ENCODE measurements at places on chromosomes 5 and 9. TPM values are rescaled to one million over a fixed set of nuclear protein-coding genes. Genes with fewer than 3 reads are reported as not detected.

EQTN gene
- polyA plus RNA-seq: not detected

KIF12 gene
- polyA plus RNA-seq: 0.11 TPM

FGF1 gene
- polyA plus RNA-seq: 8.5 TPM

GRCh38 chr5:115657125-115657880 is 31.5 kb upstream of the TMED7 start:
- no peaks in the 10 kb centered on the region for H3K4me1 ChIP-seq
- DNase-seq: no peak
- H3K27ac ChIP-seq: no peak overlapping the region
- H3K4me3 ChIP-seq: no peak overlapping the region
- no peaks in the 10 kb centered on the region for H3K36me3 ChIP-seq

GRCh38 chr9:127905004-127905728 is 5.8 kb upstream of the ST6GALNAC6 start:
- no peak for DNase-seq
- no peak overlapping the region for H3K4me3 ChIP-seq
- H3K4me1 ChIP-seq: peaks cover 17% of the 10 kb centered on the region
- H3K27me3 ChIP-seq: no peaks in the 10 kb centered on the region
- H3K36me3 ChIP-seq: peaks cover 11% of the 10 kb centered on the region

DNA sequence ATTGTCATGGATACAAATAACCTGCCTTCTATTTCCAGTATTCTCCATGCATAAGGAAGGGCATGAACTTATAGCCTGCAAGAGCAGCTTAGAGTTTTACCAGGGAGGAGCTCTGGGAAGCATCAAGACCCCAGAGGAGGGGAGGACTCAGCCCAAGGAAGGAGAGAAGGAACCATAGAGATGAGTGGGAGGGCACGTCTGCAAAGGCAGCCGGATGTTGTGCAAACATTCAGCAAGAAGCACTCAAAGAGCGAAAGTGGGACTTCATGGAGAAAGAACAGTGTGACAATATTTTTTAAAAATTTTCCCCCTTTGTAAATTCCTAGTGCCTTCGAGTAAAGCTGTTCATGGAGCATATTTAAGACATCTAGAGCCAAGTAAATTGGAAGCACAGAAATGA is 270.1 kb upstream of the PTGER4 start:
- no peak for DNase-seq
- peaks cover 4% of the 10 kb centered on the region for H3K4me1 ChIP-seq
- no peak overlapping the region for H3K27ac ChIP-seq
- no peaks in the 10 kb centered on the region for H3K36me3 ChIP-seq
- no peak overlapping the region for H3K4me3 ChIP-seq
- H3K27me3 ChIP-seq: no peaks in the 10 kb centered on the region

DNA sequence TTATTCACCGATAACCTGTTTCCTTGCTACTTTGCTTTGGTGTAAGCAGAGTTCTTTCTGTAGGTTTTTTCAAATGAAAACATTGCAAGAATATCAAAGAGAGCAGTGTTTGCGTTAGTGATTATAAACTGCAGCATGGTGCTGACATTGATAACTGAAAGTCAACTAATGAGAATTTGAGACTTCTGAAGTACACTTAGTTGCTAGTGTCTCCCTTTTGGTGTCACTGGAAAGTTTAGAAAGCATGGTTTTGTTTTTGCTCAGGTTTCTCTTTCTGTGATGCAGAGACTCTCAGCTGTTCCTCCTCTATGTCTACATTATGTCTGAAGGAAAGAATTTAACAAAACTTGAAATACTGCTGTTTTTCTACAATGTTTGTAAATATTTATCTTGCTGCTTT is 80.2 kb upstream of the ZNF169 start:
- no peak overlapping the region for H3K27ac ChIP-seq
- H3K27me3 ChIP-seq: no peaks in the 10 kb centered on the region
- no peak overlapping the region for H3K4me3 ChIP-seq
- peaks cover 26% of the 10 kb centered on the region for H3K36me3 ChIP-seq
- H3K4me1 ChIP-seq: peaks cover 10% of the 10 kb centered on the region
- DNase-seq: no peak

DNA sequence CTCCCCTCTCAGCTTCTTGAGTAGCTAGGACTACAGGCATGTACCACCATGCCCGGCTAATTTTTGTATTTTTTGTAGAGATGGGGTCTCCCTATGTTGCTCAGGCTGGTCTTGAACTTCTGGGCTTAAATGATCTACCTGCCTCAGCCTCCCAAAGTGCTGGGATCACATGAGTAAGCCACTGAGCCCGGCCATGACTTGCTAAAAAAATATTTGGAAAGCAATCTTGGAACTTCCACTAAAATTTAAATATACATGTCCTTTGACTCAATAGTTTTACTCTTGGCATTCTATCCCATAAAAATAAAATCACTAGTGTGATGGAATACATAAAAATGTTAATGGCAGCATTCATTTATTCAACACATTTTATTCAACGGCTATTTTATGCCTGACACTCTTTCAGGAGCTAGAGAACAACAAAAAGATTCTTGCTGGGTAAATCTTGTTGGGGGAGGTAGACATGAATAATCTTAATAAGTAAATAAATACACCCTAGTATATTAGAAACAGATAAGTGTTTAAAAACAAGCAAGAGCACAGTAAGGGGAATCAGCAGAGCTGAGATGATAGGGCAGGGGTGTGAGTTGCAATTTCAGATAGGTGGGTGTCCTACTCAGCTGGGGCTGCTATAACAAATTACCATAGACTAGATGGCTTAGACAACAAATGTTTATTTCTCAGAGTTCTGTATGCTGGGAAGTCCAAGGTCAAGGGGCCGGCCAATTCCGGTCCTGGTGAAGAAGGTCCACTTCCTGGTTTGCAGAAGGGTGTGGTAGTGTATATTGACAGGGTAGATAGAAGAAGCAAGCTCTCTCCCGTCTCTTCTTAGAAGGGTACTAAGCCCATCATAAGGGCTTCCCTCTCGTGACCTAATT is 50.7 kb downstream of the KCNV2 start:
- H3K27ac ChIP-seq: peak overlapping the region; percentile 25
- H3K27me3 ChIP-seq: no peaks in the 10 kb centered on the region
- H3K4me3 ChIP-seq: no peak overlapping the region
- peaks cover 15% of the 10 kb centered on the region for H3K36me3 ChIP-seq

- H3K27me3 ChIP-seq: no peaks in the 10 kb centered on the region
- peaks cover 2% of the 10 kb centered on the region for H3K4me1 ChIP-seq
- peaks cover 11% of the 10 kb centered on the region for H3K36me3 ChIP-seq
- DNase-seq: peak; percentile 68
- no peak overlapping the region for H3K27ac ChIP-seq
Observed at GRCh38 chr5:98902733-98903132, 26.1 kb downstream of the CHD1 start.
